ENCODE measurements at places on chromosomes 2 and 18.

DNA sequence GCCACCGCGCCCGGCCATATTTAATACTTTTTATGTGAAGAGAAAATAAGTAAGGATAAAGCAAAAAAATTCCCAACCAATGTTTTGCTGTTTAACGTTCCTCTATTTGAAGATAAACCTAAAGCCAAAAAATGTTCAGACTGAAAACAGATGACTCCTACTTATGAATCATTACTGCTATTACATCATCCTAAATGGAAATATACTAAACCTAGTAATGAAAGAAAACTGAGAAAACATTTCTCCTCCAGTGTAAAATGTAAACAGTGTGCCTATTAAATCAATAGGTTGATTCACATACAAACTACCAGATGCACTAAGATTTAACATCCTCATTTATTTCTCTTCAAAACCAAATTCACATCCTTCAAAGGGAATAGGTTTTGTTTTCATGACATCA lies 43.5 kb downstream of the CWC22 start:
- DNase-seq, result no peak

GRCh38 chr2:71530211-71530610 lies 76.8 kb downstream of the DYSF start:
- DNase-seq, result no peak

GRCh38 chr2:26235089-26235488 lies 9.3 kb downstream of the HADHA start:
- no peak for DNase-seq

- DNase-seq, result no peak
Observed at GRCh38 chr2:31270822-31271231, 36.9 kb downstream of the EHD3 start.

DNA sequence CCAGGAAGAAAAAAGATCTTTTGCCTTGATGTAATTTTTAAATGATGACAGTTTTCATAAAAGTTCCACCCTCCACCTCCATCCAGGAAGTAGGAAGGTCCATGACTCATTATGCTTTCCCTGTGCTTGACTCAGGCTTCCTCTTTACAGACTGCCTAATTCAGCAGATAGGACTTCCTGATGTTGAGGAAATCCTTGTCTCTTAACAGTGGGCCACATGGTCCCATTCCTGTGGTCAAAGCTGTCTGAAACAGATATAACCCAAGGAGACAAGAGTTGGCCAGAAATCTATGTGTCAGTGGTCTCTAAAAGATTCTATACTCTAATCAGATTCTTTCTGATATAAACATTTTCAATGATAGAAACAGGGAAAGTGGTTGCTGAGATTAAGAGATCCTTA lies 119.1 kb downstream of the BAZ2B start:
- DNase-seq, result no peak

DNA sequence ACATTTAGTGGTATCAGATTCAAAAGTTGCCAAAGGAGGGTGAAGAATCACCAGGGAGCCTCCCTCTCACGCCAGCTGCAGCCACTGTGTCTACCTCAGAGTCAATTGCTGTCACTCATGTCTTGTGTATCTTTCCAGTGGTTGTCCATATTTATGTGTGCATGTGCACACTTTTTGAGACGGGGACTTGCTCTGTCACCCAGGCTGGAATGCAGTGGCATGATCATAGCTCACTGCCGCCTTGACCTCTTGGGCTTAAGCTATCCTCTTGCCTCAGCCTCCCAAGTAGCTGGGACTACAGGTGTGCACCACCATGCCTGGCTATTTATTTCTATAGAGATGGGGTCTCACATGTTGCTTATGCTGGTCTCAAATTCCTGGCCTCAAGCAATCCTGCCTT lies 4.0 kb downstream of the MOCOS start:
- DNase-seq, result no peak

DNA sequence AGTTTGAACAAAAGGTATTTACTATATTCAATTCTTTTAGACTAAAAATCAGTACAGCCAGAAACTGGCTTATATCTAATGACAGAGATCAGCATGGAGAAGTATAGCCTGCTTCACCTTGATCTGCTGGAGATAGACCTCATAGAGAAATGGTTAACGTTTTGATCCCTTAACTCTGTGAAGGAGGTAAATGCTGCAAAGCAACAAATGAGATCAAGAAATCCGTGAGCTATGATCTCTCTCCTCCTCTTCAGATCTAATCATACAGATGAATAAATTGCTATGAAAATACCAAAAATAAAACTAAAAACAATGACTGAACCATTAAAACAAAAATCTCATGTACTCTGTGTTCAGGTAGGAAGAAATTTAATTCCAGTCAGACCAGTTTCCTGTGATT lies 42.8 kb downstream of the KLHL14 start:
- DNase-seq, result no peak

DNA sequence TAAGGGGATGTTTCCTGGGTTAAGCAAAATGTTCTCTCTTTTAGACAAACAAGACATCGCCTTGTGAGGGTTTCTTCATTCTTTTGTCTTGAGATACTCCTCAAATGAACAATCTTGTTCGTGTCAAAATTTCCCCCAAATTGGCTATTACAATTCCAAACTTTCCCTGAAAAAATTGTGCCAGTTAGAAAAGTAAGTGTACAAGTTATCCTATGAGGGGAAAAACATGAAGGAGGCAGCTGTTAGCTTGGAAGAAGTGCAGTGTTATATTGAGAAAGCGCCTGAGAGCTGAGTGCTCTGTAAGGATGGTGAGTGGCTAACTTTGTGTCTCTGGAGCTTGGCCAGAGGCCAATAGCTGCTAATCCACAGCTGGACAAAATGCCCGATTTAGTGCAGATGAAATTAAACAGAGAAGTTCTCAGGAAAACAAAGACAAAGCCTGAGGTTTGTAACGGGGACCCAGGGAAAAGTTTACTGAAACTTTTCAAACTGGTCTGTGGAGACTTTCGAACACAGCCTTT lies 14.1 kb upstream of the PLEKHH2 start:
- no peak for DNase-seq

- no peak for DNase-seq
Observed at GRCh38 chr2:216033403-216033802, 20.1 kb upstream of the MREG start.

DNA sequence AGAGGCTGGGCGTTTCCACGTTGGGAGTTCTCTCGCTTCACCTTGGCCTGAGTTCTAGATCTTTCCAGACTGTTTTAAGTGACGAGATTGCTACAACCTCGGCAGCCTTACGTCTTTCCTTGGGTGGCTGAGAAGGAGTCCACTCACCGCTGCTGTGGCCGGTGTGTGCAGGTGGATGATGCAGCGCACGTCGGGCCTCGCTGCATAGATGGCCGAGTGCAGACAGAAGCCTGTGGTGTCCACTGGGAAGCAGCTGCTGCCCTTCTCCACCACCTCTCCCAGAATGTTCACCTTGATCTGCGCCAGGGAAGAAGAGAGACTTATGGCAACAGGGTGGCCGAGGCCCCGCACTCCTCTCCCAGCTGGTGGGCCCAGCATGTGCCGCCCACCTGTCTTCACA lies 75.7 kb downstream of the ADD2 start:
- no peak for DNase-seq

GRCh38 chr2:131154647-131155046 lies 49.5 kb downstream of the PLEKHB2 start:
- no peak for DNase-seq

GRCh38 chr2:146602856-146603255 lies 1242.0 kb upstream of the ACVR2A start:
- no peak for DNase-seq

GRCh38 chr2:2798337-2798736 lies 467.3 kb upstream of the MYT1L start:
- no peak for DNase-seq

GRCh38 chr2:37720533-37721200 lies 49.2 kb upstream of the CDC42EP3 start:
- DNase-seq, result no peak

All from iPS DF 19.7 (cell line).